ENCODE measurements at places on chromosomes 4 and X.

- DNase-seq = no peak
These were observed 45.1 kb downstream of the OR13H1 start for GRCh38 chrX:131588995-131589394.

GRCh38 chr4:6768539-6768905 is 14.0 kb upstream of the KIAA0232 start:
- DNase-seq = no peak

- DNase-seq = no peak
These were observed 293.6 kb upstream of the NDST3 start for GRCh38 chr4:117740736-117741135.

DNA sequence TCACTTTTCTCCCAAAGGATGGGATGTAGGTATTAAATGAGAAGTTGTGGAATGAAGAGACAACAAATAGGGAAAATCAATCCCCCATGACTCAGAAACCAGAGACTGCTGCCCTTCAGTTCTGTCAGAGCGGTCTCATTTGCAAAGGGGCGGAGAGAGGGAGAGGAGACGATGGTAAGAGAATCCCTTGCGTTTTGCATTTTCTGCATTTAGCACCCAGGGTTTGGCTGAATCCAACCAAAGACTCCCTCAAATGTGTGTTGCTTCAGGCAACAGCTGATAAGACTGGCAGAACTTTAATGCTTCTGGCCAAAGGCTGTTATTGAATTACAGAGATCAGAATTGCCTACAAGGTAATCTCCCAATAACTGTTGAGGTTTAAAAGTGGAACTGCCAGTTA is 230.2 kb downstream of the EVC2 start:
- DNase-seq = no peak

Measured in GOT3 (cell line).